ENCODE measurements at places on chromosomes 16 and 17.

- no peak for DNase-seq
These were observed 33.7 kb downstream of the CRISPLD2 start for GRCh38 chr16:84853534-84853933.

- no peak for DNase-seq
These were observed 4.0 kb upstream of the BAIAP2 start for GRCh38 chr17:81030741-81031565.

DNA sequence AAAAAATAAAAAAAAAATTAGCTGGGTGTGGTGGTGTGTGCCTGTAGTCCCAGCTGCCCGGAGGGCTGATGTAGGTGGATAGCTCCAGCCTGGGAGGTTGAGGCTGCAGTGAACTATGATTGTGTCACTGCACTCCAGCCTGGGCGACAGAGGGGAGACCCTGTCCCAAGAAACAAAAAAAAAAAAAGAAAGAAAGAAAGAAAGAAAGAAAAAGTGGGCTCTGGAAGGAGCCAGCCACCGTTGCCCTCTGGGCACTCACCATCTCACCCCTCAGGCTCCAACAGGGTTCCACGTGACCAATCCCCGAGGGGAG lies 87.3 kb upstream of the TOB1 start:
- DNase-seq = no peak

GRCh38 chr17:61458421-61459141 lies 6.4 kb downstream of the TBX4 start:
- DNase-seq = no peak

DNA sequence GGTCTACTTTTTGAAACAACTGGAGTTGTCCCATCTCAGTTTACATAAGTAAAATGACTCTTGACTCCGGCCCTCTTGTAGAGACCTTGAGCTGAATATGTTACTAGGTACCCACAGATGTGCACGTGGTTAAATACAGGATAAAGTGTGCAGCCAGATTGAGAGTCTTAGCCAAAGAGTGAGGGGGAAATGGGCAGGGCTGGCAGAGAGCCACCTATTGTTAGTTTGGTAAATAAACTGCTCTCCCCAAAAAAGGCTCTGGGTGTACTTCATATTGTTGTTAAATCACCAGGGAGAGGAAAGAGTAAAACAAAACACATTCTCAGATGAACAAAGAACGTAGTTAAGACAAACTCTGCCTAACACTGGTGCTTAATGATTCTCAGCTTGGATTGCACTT lies 20.3 kb downstream of the G6PC1 start:
- DNase-seq = no peak

DNA sequence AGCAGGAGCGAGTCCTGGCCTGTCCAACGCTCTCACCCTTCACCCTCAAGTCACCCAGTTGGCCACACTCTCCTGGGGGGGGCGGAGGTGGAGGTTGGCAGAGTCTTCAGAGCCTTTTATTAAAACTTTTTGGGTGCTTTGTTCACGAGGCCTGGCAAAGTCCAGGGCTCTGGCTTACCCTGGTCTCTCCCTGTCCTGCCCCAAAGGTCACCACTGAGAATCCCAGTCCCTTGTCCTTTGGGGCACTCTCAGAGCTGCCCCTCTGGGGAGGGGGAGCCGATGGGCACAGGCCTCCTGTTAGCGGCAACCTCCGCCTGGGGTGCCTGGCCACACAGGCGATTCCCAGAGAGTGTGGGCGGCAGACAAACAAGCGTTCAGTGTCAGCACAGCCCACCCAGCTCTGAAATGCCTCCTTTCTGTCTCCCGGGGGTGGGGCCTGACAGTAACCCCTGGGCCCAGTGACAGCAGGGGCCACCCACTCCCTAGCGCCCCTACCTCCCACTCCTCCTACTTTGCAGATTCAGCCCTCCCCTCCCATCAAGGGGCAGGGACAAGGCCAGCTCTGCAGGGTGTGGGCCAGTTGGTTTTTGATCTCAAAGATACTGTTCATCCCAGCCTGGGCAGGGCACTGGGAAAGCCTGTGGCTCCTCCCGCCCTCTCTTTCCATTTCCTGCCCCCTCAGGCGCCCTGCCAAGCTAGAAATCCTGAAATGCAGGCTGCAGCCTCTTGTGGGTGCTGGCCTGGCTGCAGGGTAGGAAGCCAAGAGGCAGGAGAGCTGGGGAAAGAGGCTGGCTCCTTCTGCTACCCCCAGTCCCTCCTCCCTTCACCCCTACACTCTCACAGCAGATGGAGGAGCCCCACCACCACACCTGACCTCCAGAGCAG lies 36.6 kb upstream of the EMP2 start:
- DNase-seq = no peak

DNA sequence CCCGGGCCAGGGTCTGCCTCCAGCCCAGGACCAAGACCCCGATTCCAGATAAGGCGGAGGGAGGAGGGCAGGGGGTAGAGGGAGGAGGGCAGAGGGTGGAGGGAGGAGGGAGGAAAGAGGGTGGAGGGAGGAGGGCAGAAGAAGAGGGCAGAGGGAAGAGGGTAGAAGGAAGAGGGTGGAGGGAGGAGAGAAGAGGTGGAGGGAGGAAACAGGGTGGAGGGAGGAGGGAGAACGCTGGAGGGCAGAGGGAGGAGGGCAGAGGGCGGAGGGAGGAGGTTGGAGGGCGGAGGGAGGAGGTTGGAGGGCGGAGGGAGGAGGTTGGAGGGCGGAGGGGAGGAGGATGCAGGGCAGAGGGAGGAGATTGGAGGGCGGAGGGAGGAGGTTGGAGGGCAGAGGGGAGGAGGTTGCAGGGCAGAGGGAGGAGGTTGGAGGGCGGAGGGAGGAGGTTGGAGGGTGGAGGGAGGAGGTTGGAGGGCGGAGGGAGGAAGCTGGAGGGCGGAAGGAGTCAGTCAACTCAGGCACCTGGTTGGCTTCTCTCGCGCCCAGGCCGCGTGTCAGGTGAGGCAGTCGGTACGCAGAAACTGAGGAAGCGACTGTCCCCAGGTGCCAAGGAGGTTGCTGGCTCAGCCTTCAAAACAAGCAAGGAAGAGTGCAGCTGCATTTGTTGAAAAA lies 65.2 kb downstream of the KLHDC4 start:
- DNase-seq = no peak

GRCh38 chr16:17303101-17303500 lies 167.7 kb downstream of the XYLT1 start:
- no peak for DNase-seq

DNA sequence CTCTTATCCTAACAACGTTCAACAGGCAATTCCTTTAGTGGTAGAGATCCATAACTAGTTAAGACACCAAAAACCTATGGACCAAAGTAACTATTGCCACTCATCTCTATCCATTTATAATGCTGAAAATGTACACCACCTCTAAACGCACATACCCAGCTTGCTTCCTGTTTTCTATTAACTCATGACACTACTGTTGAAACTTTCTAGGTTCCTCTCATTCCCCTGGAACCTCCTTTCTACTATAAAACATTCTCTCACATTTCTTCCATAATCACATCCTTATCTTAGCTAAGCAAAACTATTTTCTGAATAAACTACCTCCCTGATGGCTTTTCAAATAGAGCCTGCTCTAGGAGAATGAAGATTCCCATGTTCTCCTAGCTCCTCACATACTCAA lies 42.9 kb upstream of the KSR1 start:
- DNase-seq = no peak

DNA sequence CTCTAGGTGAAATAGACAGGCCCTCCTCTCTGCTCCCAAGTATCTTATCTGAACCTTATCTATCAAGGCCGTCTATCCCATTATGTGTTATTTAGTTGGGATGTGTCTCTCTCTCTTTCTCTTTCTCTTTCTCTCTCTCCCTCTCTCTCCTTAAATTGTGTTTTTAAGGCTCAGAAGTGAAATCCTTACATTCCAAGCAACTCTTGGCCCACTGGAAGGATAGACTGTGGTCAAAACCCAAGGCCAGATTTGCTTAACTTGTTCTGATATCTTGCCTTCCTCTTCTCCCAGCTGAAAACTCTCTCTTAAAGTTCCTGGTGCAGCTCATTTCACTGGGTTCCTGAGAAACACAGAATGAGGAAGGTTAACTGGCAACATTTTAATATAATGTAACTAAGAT lies 14.7 kb downstream of the CDRT4 start:
- no peak for DNase-seq

GRCh38 chr16:53022374-53022773 lies 30.3 kb downstream of the CHD9NB start:
- no peak for DNase-seq

DNA sequence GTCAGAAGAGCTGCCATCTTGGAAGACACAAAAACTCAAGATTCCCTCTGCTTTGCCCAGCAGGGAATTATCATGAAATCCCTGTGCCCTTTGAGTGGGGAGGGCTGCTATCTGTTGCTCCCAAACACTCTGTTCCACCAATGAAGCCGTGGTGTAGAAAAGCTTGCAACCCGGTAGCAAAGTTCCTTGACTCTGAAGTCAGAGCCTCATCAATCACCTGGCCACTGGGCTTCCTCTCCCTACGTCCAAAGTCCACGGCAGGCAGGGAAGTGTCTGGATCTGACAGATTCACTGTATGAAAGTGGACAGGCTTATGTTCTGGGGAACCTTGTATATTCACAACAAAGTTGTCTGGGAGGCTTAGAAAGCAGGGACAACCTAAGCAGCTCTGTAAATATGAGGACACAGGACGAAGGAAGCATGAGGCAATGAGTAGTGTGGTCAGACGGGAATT lies 343.3 kb downstream of the SLC39A11 start:
- no peak for DNase-seq

DNA sequence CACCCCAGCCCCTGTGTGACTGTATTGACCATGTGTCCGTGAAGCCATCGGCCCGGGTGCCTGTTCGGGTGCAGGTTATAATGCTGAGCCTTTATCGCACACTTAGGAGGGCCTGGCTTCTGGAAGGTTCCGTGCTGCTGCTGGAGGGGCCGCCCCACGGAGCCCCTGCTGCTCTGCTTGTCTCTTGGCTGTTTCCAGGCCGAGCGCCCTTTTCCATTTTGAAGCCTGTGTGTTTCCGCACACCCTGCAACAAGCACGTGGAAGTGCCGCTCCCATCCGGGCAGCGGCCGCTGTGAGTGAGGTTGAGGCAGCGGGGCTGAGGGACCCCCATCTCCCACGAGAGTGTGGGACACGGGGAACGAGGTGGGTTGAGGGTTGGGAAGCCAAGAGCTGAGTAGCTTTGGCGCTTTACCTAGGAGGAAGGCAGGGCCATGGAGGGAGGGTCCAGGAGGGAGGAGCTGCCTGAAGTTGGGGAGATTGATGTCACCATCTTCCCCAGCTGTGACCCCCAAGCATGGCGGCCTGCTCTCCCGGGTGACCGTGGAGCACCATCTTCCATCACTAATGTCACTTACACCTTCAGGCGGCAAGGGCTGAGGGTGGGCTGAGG lies 200.1 kb upstream of the GSE1 start:
- no peak for DNase-seq

- no peak for DNase-seq
These were observed 911.6 kb upstream of the EEF2KMT start for GRCh38 chr16:6009151-6009550.

- DNase-seq = no peak
These were observed 10.1 kb upstream of the ACSM2A start for GRCh38 chr16:20441191-20441590.

- no peak for DNase-seq
These were observed 17.9 kb downstream of the SEC14L5 start for GRCh38 chr16:4976079-4976478.

Measured in activated T-cell treated with anti-CD3 and anti-CD28 coated beads for 1 hour (primary cell).